GM12865 (cell line): ENCODE measurements at places on chromosomes 3 and 15.

- DNase-seq, result peak; percentile 81
Observed at GRCh38 chr15:41811432-41812195, 16.3 kb upstream of the JMJD7 start.

- no peak for DNase-seq
Observed at GRCh38 chr3:170705131-170705530, 119.3 kb upstream of the SLC7A14 start.

DNA sequence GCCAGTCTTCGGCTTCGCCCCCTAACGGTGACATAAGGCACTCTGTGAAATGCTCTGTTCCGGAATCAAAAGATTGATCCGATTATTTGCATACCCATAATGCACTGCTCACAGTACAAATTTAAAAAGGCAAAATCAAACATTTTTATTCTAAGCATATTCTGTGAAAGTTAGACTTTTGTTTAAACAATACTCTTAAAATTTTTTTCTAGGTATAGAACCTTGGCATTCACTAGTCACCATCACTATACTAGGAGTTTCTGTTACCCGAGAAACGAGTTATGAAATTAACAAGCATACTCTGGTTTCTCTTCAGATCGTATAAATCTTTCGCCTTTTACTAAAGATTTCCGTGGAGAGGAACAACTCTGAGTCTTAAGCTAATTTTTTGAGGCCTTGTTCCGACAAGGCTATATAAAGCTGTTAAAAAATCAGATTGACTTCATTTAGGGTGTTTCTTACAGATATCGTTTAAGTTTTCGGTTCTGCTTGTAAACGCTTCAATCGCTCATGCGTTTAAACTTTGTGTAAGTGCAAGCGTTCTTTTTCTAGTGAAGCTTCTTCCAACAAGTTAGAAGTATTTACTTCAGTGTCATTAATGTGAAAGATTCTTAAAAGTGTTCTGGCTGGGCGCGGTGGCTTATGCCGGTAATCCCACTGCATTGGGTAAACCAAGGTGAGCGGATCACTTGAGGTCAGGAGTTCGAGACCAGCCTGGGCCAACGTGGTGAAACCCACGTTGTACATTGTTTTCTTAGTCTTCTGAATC is at the start of gene RNU5B-1:
TSS of gene RNU5B-1 (plus strand) at position 297 of the 769 bp plus-strand sequence.
- DNase-seq, result peak; percentile 97

DNA sequence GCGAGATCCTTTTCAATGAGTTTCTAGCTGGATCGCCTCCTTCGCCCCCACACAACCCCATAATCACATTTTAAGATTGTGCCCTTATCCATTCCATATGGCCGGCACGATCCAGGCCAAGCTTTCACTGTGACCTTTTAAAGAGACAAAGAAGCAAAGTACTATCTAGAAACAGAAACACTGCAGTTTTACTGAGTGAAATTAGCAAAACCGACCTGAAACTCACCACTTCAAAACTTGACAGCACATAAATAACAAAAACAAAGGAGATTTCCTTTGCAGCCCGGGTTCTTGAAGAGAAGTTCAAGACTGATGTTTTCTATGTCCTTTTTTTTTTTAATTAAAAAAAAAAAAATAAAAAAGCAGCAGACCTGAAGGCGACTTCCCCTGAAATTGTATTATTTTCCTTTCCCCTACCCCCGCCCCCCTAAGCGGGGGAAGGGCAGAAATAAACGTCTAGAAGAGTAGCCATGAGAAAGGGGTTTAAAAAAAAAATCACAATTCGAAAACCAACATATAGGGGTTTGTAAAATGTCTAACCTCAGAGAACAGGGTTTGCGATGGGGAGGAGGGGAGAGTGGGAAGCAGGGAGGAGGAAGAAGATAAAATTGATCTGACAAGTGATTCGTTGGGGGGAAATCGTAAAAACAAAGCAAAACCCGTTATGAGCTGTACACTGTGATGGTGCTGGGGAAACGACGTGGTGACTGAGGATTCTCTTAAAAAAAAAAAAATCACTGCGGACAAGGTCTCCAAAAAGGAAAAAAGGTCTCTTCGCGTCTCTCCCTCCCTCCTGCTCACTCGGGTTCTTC is 1.5 kb downstream of the SATB1 start:
- DNase-seq, result peak; percentile 77

- DNase-seq, result no peak
Observed at GRCh38 chr3:152998591-152998990, 163.4 kb upstream of the RAP2B start.

GRCh38 chr3:196193133-196193735 is 18.0 kb downstream of the ZDHHC19 start:
- DNase-seq, result no peak

DNA sequence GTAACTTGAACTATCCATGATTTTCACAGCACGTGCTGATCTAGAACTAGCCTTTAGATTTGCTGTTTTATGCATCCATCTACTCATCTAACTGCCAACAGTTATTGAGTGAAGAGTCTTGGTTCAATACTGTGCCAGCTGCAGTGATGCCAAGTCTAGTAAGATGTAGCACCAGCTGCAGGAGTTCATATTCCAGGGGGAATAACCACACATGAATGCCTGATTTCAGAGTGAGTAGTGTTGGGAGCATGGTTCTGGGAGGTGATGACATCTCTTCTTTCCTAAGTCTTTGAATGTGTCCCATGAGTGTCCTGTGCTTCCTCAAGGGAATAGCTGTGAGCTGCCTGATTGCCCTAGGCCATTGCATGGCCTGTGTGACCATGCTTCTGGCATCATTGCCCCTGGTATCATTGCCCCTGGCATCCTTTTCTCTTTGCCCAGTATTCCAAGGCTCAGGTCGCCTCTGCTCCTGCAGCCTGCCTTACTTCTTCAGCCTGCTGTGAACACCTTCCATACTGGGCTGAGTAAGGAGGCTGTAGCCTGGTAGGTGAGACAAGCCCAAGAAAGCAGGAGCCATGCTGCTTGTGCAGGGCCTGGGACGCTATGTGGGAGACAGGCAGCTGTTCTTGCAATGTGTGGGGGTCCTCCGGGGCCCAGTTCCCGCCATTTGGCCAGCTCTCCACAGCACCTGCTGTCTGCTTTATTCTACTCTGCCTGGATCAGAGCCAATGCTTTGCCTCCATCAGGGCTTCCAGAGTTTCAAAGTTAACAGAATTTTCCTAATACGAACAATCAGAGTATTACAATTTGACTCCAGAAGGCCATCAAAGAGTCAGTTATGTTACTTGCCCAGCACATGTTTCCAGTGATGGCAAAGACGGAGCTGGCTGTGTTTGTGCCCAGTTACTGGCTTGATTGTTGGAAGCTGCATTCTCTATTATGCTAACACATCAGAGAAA is 73.2 kb downstream of the CLSTN2 start:
- DNase-seq, result no peak

GRCh38 chr15:101266787-101267186 is 10.5 kb downstream of the SELENOS start:
- no peak for DNase-seq

DNA sequence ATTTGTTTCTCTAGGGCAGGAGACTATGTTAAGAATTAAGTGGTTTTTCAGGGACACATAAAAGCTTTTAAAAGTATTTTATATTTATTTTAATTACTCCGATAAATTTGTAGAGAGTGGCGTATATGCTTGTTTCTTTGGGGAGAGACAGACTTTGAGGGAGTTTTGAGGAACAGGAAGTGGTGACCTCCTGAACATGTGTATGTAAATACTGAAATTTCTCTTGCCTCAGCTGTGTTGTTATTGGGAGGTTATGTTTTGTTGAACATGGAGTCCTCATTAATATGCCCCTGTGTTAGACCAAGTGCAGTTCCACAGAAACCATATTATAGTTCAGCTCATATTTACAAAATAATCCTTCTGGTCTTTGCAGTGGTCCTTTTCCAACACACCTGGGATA is 41.8 kb upstream of the UTS2B start:
- no peak for DNase-seq

DNA sequence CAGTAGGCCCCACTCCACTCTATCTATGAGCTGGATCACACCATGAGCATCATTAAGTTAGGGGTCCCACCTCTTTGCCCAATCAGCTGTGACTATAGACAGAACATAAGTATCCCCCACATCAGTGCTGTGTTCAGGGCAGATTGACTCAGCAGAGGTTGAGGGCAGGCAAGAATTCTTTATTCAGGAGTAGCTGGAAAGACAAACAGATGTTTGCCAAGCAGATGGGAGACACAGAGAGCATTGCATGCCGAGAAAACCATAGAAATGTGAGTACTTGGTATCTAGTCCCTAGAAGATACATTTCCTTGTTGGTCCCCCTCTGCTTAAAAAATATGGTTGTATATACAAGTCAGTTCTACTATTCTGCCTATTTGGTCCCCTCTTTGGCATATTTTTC is 440.8 kb downstream of the RAP2B start:
- no peak for DNase-seq

- DNase-seq, result no peak
Observed at GRCh38 chr3:30428251-30428650, 178.2 kb upstream of the TGFBR2 start.

GRCh38 chr3:40713795-40714194 is 189.0 kb downstream of the ZNF621 start:
- DNase-seq, result peak; percentile 82

GRCh38 chr3:100902572-100902971 is 90.6 kb downstream of the ABI3BP start:
- no peak for DNase-seq

DNA sequence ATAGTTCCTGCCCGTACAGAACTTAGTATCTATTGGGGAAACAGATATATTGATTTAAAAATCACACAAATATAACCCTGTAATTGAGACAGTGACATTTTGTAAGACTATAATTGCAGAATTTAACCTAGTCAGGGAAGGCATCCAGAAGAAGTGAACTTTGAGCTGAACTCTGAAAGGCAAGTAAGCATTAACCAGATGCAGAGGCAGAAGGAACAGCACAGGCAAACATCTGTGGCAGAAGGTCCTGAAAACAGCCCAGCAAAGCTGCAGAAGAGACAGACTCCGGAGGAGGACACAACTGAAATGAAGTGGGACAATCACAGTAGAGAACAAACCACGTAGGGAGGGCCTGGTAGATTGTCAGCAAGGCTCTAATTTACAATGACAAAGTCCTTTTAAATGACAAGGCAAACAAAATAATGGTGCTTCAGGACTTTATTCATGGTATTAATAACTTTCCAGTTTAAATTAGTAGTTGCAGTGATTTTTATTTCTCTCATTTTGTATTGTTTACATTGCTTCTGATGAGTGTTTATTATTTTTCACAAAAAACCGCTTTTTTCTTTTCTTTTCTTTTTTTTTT is 14.5 kb downstream of the BCL2A1 start:
- DNase-seq, result no peak

- DNase-seq, result no peak
Observed at GRCh38 chr3:141223673-141224166, 7.9 kb upstream of the PXYLP1 start.

DNA sequence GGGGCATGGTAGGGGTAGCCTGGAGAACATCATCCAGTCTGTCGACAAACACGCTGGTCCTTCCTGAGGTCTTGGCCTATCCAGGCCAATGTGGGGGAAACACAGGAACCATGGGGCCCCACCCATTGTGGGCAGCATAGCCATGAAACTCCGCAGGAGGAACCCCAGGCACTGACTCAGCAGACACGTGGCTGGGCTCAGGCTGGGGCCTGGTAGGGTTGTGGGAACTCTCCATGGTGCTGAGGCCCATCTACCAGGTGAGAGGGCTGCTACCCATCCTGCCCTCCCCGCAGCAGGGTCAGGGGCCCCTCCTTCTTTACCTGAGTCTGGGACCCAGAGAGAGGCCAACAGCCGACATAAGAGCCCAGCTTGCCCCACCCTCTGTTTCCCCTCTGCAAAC is 22.6 kb upstream of the CACNA2D2 start:
- peak; percentile 44 for DNase-seq

DNA sequence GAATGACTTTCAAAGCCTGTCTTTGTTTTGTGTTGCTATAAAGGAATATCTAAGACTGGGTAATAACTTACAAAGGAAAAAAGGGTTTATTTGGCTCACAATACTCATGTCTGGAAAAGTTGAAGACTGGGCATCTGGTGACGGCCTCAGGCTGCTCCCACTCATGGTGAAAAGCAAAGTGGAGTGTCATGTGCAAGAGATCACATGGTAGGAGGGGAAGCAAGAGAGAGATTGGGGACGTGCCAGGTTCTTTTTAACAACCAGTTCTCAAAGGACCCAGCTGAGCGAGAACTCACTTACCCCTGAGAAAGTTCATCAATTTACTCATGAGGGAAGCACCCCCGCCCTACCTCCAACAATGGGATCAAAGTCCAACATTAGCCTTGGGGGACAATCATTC is 929.4 kb downstream of the ROBO1 start:
- peak; percentile 52 for DNase-seq

DNA sequence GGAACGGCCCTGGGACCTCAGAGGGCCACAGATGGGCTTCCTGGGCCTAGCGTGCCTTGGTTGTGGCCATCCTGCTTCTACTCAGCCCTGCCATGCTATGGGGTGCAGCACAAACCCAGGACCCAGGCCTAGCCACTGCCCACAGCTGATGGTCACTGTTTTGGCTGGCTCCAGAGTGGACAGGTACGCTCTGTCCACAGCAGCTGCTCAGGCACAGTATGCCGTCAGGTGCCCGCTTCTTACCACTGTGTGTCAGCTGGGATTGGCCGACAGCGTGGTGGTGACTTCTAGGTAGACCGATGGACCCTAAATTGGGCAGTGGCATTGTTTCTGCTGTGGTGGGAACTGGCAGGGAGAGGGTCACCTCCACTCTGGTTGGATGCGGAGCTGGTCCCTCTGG is 47.3 kb downstream of the KLF13 start:
- no peak for DNase-seq

DNA sequence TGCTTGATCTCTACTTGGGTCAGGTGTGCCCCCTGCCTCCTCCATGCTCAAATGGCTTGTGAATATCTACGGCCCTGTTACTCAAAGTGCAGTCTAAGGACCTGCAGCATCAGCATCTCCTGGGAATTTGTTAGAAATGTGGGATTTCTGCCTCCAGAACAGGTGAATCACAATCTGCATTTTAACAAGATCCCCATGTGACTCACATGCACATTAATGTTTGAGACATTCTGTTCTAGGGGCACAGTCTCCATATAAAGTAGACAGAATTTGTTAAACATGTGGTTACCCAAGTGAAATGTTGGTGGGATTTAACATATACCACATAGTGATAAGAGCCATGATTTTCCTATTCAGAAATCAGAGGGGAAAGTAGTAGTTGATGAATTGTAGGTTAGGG is 256.2 kb downstream of the NR1D2 start:
- no peak for DNase-seq

DNA sequence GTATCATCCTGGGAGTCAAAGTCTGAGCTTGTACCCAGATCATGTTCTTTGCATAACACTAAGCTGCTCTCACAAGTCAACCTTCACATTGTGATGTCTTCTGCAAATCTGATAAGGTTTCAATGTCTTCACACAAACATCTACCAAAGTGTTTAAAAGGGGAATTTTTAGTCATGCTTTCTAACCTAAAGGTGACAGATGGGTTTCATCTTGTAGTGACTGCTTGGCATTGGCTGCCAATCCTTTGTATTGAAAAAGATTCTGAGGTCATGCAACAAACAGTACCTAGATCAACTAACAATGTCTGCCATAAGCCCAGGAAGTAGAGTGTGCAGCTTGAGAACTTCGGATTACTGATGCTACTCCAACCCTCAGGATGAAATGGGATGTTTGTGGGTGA is 43.6 kb upstream of the DIPK2A start:
- DNase-seq, result peak; percentile 22

GRCh38 chr3:32948625-32949445 is 2.6 kb upstream of the CCR4 start:
- no peak for DNase-seq
